ENCODE measurements at places on chromosomes 1 and 21.

DNA sequence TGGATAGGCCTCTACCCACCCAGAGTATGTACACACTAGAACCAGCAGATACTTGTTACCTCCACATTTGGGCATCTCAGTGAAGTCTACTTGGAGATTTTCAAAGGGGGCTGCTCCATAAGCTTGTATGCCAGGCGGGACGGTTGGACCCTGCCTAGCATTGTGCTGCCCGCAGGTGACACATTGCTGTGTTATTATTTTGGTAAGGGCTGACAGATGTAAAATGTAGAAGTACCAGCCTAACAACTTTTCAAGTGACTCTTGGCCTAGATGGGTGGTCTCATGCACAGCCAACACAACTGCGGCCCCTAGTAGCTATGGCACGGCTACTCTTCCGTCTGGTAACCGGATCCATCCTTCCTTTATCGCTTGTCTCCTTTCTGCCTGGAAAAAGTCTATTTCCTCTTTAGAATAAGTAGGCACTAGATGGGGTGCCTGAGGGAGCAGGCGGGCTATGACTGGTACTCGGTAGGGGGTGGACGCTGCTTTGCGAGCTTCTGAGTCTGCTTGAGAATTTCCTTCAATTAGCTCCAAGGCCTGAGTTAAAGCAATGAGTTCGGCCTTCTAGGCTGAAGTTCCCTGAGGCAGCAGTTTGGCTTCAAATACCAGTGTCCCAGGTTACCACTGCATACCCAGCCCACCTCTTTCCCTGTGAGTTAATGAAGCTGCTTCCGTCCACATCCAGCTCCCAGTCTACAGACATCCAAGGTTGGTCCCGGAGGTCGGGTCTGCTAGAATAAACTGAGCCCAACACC, 405.3 kb downstream of the TGFB2 start:
- DNase-seq, result no peak

GRCh38 chr1:8733484-8733883, 84.0 kb downstream of the RERE start:
- DNase-seq, result no peak

DNA sequence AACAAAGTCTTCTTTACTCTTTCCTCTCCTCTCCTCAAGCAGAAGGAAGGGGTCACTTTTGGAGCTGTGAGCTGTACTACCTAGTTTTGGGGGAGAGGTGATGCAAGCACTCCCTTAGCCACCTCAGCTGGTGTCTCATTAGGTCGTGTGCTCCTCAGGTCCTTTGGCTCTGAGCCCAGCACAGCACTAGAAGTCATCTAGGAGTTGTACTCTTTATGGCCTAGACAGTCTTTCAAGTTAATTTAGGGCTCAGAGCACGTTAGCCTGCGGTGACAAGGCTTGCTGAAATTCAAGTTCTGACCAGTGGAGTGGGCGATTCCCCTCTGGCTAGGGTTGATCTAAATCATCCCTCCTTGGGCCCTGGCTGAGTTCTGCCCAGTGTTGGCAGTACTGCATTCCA, 48.0 kb upstream of the WDR26 start:
- DNase-seq, result no peak

GRCh38 chr1:10283318-10283984, 73.1 kb downstream of the KIF1B start:
- no peak for DNase-seq

GRCh38 chr1:204962742-204963632, 80.0 kb upstream of the CNTN2 start:
- no peak for DNase-seq

- DNase-seq, result no peak
Observed at GRCh38 chr1:77802026-77802425, 22.6 kb downstream of the MIGA1 start.

GRCh38 chr1:43625063-43625780, 24.7 kb upstream of the KDM4A start:
- DNase-seq, result no peak

DNA sequence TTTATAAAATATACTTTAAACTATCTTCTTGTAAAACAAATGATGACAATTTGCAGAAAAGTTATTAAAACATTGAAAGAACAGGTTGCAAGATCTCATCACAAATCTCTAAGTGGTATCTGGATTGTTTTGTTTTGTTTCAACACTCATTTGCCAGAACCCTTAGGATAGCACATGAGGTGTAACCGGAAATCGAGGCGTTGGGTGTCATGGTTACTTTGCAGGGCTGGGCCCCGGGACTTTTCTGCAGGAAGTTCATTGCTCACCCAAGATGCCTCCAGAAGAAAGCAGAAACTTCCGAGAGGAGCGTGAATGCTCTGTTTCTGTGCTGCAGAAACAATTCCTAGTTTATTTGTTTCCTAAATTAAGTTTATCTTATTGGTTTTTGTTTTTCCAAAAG, 2.5 kb downstream of the DISC1 start:
- DNase-seq, result no peak

- no peak for DNase-seq
Observed at GRCh38 chr1:247913786-247914185, 6.3 kb upstream of the OR2T8 start.

GRCh38 chr1:244779410-244779809, 56.0 kb upstream of the COX20 start:
- no peak for DNase-seq

DNA sequence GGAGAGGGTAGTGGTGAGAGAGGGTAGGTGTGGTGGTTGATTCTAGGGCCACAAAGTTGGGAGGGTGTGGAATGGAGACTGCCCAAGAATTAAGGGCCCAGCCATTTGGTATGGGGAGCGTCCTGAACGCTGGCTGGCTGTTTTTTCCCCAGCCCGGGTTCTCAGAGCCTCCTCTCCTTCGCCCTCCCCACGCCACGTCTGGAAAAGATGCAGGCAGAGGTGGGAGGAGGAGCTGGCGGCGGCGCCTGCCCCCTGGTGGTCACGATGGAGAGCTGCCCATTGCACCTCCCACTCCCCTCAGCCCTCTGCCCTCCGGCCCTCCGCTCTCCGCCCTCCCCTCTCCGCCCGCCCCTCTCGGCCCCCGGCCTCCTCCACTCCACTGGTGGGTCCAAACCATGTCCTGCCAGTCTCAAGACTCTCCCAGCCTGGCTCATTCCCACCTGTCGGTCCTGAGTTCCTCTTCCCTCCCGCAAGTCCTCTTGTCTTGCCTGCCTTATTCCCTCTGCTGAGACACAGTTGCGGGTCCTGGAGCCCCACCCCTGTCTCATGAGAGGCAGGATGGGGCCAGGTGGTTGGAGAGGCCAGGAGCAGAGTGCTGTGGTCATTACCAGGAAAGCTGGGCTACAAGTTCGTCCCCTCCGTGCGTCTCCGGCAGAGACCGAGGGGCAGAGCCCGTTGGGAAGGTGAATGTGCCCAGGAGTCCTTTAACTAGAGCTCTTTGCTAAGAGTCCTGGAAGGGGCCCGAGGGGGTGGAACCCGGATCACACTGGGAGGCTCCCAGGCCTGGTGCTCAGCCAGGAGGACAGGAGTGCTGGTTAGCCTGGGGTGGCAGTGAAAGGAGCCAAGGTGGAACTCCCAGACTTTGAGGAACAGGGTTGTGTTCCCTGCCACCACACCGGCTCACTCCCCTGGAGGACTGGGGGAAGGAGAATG, 22.6 kb downstream of the ETNK2 start:
- no peak for DNase-seq

GRCh38 chr1:82141390-82141789, 340.7 kb downstream of the ADGRL2 start:
- DNase-seq, result no peak

DNA sequence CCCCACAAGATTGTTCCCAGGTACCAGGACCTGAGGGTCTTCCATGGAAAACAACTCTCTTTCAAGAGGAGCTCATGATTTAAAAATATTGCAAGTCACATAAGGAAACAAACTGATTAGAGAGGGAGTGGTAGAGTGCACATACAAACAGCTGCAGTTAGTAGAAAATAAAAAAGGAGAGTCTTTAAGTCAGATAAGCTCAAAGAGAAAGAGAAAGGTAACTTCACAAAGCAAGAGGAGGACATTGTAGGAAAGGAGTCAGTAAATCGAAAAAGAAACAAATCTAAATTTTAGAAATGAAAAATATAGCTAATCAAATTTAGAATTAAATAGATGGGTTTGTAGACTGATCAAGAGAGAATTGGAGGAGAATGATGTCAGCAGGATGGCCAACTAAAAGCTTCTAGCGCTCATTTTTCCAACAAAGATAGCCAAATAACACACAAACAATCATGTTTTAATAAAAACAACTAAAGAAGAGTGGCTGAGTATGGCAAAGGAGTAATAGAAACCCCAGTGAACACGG, 86.1 kb upstream of the CD53 start:
- DNase-seq, result no peak

GRCh38 chr1:201190005-201190404, 619 bp upstream of the IGFN1 start:
- DNase-seq, result no peak

GRCh38 chr1:14522926-14523241, 75.6 kb upstream of the KAZN start:
- DNase-seq, result no peak
